ENCODE measurements at places on chromosomes 3 and 15. TPM values are rescaled to one million over a fixed set of nuclear protein-coding genes. Genes with fewer than 3 reads are reported as not detected.

The GLDN gene
- total RNA-seq = 8.8 TPM

The ZSCAN2 gene
- total RNA-seq = 16.9 TPM

The PCBP4 gene
- 23.4 TPM for total RNA-seq

The MEX3B gene
- 0.47 TPM for total RNA-seq

The GXYLT2 gene
- total RNA-seq = 13.2 TPM

The ADAMTS17 gene
- total RNA-seq = 6.8 TPM

The MESP1 gene
- 3.9 TPM for total RNA-seq

The ASB14 gene
- 0.17 TPM for total RNA-seq

The NRROS gene
- 1.1 TPM for total RNA-seq

The MFAP1 gene
- total RNA-seq = 18.1 TPM

The IL17RC gene
- 57.7 TPM for total RNA-seq

The PFN2 gene
- total RNA-seq = 129 TPM

The C2CD4B gene
- not detected for total RNA-seq

The FYTTD1 gene
- 49.4 TPM for total RNA-seq

The IL17RD gene
- total RNA-seq = 7.1 TPM

The NTRK3 gene
- 2.3 TPM for total RNA-seq

The HCN4 gene
- not detected for total RNA-seq

The TM4SF4 gene
- 0.96 TPM for total RNA-seq

The SHC4 gene
- total RNA-seq = 1.3 TPM

The CPN2 gene
- total RNA-seq = 2.1 TPM

The DUOXA2 gene
- not detected for total RNA-seq

Measured in adrenal gland (tissue), 19 donors.